ENCODE measurements at places on chromosomes 4 and X.
A peak's percentile ranks its signal among the peaks of the same experiment; 100 is the strongest.

DNA sequence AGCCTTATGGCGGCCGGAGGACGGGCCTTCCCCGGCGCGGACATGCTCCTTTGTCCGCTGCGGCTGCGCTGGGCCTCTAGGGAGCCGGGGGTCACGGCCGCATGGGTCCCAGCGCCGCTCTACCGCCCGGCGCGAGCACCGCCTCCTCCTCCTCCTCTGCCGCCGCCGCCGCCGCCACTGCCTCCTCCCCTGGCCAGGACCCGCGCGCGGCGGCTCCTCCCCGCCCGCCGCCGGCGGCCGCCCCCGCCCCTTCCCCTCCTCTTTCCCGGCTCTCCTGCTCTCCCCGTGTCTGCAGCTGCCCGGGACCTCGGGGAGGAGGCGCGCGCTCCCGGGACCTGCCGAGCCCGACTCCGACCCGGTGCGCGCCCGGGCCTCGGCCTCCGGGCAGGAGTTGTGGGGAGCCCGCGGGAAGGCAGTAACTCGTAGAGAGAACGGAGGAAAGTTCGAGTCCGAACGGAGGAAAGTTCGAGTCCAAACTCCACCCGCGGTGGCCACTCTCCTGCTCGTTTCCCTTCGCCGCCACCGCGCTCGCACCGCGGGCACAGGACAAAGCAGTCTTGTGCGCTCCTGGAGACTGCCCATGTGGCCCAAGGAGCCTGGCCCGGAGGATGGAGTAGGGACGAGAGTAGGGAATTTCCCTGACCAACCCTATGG is at the start of gene ADGRA3:
ADGRA3 (minus strand) TSS at position 179 of the 654 bp plus-strand sequence. CDS start 282 bp downstream, outside the sequence.
- no peak for DNase-seq

GRCh38 chrX:106959901-106960300 is 39.7 kb downstream of the CLDN2 start:
- DNase-seq = no peak

GRCh38 chr4:170138580-170139194 is 48.9 kb upstream of the AADAT start:
- peak; percentile 51 for DNase-seq

DNA sequence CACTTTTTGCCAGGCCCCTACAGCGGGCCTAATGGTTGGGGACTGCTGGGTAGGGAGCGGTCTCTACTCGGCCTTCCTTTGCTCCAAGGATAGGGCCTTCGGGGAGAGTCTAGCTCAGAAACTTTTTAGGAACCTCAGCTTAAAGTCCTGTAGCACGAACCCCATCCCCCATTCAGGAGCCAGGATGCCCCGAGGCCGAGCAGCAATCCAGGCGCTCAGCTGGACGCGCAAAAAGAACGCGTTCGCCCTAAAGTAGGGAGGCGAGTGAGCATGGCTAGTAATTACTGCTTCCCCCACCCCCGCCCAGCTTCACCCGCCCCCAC is 9.7 kb downstream of the POU4F2 start:
- no peak for DNase-seq

Measured in NCI-H1694 treated with DMSO at 0.1 percent for 48 hours (cell line).